Thymus (tissue), 14 donors: ENCODE measurements at places on chromosomes 3 and 15.

DNA sequence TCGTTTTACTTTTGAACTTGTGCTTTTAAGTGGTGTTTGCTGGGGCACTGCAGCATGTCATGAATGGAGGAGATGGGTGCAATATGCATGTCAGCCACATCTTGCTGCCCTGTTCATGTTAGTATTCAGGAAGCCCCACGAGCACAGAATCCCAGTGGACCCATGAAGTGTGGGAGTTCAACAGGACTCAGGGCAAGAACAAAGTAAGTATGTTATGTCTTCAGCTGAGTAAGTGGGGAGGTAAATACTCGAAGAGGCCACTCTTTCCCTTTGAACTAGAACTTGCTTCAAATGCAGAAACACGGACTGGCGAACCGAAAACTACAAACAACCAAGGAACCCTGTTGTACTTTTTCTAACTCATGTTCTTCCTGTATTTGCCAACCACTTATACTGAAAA is 23.4 kb downstream of the SOX14 start:
- no peak for DNase-seq

DNA sequence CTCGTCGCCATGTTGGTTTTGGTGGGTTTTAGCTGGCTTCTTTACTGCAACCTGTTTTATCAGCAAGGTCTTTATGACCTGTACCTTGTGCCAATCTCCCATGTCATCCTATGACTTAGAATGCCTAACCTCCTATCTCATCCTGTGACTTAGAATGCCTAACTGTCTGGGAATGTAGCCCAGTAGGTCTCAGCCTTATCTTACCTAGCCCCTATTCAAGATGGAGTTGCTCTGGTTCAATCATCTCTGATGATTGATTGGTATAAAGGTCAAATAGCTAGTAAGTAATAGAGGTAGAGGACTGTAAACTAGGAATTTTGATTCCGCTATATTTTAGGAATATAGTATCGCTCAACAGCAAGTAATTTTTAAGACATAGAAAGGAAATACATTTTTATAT is 1.3 kb upstream of the ACKR2 start:
- DNase-seq, result no peak

DNA sequence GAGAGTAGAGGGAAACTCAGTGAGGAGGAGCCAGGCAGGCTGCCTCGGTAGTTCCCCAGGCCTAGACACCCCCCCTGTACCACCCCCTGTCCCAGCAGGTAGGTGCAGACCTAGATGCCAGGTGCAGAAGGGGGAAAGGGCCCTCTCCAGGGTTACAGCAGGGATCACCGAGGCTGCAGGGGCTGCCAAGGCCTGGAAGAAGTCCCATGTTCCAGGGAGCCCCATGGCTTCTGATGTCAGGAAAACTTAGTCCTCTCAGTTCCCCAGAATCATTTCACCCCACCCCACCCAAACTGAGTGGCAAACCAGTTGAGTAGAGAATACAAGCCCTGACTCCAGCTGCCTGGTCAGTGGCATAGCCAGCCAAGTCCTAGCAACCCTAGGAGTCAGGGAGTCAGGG is 7.4 kb upstream of the SEMA3B start:
- DNase-seq, result no peak

GRCh38 chr3:18989237-18989795 is 159.0 kb upstream of the KCNH8 start:
- peak; percentile 55 for DNase-seq

- DNase-seq, result no peak
Observed at GRCh38 chr15:79519628-79520027, 87.5 kb downstream of the MINAR1 start.

- DNase-seq, result no peak
Observed at GRCh38 chr3:34851137-34851536, 788.2 kb upstream of the ARPP21 start.

GRCh38 chr15:36784098-36784670 is 204.8 kb downstream of the CDIN1 start:
- DNase-seq, result no peak

DNA sequence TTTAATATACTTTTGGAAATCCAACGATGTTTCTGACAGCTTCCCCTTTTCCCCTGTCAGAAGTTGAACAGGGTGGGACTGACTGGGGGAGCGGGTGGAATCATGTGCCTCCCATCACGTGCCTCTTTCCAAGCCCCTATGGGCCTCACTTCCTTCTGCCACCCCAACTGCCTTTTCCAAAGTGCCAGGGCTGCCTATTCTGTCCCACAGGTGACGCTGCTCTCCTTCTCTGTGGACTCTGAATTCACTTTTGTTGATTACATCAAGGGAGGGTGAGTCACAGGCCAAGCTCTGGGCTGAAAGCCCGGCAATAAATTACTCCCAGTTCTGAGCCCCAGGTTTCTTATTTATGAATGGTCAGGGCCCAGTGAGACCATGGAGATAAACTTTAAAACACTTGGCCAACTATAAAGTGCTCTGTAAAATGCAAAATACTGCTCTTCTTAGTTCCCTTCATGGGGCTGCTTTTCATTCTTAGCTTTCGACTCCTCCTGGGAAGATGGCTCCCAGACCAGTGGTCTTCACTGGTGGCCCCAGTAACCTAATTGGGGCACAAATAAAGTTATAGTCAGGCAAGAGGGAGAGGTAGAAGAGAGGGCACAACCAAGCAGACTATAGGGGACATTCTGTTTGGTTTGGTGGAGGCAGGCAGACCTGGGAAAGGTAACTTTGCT is 12.3 kb downstream of the CPNE9 start:
- DNase-seq, result no peak

DNA sequence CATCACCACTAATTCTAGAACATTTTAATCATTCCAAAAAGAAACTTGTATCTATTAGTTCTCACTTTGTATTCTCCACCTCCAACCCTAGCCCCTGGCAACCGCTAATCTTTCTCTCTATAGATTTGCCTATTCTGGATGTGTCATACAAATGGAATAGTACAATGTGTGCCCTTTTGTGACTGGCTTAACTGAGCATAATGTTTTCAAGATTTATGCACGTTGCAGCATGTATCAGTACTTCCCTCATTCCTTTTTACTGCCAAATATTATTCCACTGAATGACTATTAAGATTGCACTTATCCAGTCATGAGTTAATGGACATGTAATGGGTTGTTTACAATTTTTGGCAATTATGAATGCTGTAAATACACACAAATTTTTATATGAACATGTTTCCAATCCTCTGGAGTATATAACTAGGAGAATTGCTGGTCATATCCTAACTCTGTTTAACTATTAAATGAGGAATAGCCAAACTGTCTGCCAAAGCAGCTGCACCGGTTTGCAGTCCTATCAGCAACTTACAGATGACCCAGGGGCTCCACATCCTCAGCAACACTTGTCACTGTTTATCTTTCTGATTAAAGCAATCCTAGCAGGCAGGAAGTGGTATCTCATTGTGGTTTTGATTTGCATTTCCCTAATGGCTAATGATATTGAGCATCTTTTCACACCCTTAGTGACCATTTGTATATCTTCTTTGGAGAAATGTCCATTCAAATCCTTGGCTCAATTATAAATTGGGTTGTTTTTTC is 42.9 kb downstream of the DCUN1D1 start:
- no peak for DNase-seq

DNA sequence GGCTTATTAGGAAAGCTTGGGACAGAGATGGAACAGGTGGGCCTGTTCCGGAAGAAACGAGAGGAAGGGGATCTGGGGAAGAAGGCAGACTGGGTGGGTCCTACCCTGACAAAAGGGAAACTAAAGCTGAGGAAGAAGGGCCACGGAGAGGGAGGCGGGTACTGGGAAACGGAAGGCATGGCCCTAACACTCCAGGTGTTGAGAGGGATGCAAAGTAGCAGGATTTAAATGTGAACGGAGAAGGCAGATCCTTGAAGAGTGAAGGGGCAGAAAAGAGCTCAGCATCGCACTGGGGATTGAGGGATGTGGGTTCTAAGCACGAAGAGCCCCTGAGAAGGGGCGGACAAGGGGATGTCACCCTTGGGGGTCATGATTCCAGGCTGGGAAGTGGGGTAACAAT is 735 bp downstream of the STIMATE start:
- DNase-seq, result no peak

- no peak for DNase-seq
Observed at GRCh38 chr15:27408428-27408827, 437.4 kb downstream of the GABRG3 start.

- no peak for DNase-seq
Observed at GRCh38 chr3:69420781-69421520, 35.1 kb upstream of the FRMD4B start.

GRCh38 chr3:157637866-157638265 is 134.7 kb upstream of the VEPH1 start:
- DNase-seq, result no peak

DNA sequence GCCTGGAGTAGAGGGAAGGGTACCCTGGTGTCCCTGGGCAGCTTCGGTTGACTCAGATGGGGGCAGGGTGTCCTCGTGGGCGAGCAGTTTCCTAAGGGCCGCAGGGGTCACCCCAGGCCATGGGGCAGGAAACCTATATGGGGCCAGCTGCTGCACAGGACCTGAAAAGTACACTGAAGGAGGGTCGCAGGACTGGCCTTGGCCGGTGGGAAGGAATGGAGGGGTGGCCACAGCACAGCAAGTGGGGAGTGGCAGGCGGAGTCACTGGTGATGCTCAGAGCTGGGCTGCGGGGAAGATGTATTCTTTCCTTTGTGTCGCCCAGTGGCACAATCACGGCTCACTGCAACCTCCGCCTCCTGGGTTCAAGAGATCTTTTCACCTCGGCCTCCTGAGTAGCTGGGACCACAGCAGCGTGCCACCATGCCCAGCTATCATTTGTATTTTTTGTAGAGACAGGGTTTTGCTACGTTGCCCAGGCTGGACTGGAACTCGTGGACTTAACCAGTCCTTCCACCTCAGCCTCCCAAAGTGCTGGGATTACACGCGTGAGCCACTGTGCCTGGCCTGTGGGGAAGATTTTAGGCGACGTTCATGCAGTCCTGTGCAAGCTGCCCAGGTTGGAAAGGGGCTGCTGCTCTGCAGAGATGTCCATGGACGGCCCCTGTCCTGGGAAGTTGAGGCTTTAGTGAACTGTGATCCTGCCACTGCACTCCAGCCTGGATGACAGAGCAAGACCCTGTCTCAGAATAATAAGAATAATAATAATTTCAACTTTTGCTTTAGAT is 57.2 kb downstream of the EFCAB12 start:
- no peak for DNase-seq

GRCh38 chr3:128423525-128424147 is 43.1 kb downstream of the DNAJB8 start:
- DNase-seq, result no peak

DNA sequence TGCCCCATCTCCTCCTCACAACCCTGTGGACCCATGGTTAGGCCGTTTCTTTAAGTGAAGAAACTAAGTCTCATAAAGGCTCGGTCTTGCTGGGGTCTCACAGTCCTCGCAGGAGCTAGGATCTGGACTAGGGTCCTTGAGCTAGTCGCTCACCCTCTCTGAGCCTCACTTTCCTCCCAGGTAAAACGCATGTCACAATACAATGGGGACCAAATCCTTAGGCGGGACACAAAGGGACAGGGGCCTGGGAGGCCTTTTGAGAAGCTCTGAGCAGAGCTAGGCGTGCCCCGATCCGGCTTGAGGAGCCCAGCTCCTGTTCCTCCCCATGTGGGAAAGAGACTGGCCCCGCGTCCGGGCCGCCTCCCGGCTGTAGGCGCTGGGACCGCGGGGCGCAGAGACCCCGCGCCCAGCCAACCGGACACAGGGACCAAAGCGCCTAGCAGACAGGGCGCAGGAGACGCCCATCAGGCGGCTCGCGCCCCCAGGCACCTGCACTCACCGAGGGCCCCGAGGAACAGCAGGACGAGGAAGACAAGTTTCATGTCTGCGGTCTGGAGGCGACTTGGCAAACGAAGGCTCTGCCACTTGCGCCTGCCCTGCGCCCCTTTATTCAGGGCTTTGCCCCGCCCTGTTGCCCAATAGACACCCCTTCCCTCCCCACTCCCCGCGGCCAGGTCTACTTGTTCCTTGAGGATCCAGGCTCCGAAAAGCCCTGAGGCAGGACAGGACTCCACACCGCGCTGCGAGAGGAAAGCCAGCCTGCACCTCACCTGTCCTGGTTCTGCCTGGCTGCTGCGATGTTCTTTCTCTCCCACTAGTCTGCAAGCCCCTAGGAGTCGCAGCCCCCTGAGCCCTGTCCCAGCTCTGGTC is at the start of gene LTF:
TSS of gene LTF (minus strand) at position 580 of the 870 bp plus-strand sequence. CDS start at position 542, 38 bp downstream.
- DNase-seq, result no peak

GRCh38 chr15:90851940-90852339 is 16.4 kb upstream of the FURIN start:
- no peak for DNase-seq

DNA sequence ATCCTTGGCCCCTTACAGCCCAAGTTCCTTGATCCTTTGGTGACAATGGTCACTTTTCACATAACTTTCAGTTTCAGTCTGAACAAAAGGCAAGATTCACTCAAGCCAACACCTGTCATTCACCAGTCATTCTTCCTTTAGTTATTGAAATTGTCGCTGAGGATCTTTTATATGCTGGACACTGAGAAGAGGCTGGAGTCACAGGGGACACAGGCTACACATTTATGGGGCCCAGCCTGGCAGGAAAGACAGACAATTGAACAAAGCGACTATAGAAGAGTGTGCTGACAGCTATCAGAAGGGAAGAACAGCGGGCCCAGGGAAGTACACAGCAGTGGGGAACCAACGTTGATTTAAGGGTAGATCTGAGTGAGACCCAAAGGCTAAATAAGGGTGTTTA is 69.8 kb upstream of the PROK2 start:
- DNase-seq, result no peak

DNA sequence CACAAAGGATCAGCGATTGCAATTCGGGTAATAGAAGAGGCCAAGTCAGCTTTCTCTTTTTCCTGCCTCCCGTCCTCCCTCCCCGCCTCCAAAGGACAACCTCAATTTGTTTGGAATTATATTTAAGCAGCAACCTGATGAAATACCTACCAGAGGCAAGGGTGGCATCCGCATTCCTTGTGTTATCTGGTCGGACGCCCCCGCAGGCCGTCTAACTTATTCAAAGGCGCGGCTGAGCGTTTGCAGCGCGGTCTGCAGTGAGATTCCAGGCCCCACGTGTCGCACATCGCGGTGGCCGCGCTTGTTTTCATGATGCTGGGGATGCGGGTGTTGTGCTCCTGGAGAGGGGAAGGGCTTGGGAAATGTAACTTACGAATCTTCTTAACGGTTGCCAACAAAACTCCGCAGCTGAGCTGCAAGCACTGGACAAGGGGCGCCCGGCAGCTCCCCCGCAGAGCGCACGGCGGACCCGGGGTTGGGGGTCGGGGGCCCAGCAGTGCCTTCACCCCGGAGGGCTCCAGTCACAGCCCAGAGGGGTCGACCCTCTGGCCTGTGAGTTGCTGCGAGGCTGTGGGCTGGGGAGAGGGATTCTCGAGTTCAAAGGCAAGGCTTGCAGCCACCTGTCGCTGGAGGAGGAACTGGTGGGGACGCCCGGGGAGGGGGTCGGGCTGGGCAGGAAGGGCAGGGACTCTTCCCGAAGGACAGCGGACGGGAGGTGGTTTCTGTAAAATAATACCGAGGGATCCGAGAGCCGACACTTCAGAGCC is 20.5 kb upstream of the RGMA start:
- no peak for DNase-seq

DNA sequence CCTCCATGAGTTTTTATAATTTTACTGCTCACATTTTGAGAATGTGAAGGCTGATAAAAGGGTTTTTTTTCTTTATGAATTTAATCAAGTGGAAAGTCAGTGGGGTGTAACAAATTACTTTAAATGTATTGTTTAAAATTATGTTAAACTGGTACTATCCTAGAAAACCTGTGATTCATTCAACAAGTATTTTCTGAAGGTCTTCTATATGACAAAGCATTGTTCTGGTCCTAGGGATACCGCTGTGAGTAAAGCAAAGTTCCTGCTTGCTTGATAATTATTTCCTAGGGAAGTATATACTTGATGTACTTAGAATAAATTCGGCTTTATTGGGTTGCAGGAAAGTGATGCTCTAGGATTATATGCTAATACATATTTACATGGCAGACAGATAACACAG is 152.8 kb upstream of the GOLGA6L4 start:
- DNase-seq, result no peak
